Stimulated activated CD4-positive, alpha-beta T cell treated with anti-CD3 and anti-CD28 coated beads, Interleukin-1b, Interleukin-23, amount 100 ng/mL, for 4 hours (primary cell): ENCODE measurements at places on chromosomes 5 and 9.

DNA sequence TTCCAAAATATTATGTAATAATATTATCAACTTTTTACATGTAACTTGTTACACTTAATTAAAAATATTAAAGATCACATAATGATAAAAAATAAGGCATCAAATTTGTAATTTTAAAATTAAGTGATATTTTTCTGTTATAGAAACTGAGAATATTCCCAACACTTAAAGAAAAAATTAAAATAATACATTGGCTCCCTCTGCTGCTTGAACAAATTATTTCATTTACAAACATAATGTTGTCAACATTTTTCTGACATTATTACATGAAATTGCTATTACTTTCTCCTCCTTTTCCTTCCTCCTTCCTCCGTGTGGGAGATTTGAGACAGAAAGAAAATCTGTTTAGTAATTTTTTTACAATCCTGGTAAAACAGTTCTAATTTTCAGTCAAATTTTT, 42.3 kb downstream of the RNF180 start:
- DNase-seq: no peak

- no peak for DNase-seq
Observed at GRCh38 chr9:121200356-121200755, 1.3 kb downstream of the RAB14 start.

- DNase-seq: no peak
Observed at GRCh38 chr5:80905405-80905804, 54.8 kb upstream of the RASGRF2 start.

DNA sequence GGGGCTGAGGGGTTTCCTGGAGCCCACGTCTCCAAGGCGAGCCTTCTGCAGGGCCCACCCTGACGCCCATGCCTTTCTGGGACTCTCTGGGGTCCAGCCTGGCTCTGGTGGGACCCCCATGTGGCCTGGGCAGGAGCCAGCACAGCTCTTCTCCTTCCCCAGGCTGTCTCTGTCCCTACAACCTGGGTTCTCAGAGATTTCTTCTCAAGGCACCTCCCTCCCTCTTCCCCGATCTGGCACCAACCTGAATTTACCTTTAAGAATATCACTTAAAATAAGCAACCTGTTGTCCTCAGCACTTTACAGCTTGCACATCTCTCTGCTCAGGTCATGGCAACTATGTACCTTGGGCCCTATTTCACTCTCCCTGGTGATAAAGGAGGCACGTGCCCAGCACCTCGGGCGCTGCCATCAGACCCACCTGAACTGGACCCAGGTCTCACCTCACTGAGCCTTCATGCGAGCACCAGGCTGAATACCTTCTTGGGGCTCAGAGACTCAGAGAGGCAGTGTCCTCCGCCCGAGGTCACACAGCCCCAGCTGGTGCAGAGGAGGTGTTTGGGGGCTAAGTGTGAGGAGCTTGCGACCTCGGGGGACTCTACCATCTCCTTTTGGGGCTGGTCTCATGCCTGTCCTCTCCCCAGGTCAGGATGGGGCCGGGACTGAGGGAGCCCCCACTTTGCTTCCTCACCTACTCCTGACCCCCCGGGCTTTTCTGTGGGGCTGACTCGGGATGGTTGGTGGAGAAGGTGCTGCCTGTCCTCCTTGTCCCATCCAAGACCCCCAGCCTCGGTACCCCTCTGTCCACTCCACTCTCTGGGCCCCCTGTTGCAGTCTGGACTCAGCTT, 217.7 kb downstream of the C9orf50 start:
- DNase-seq: no peak

- DNase-seq: no peak
Observed at GRCh38 chr9:136225366-136225747, 20.3 kb downstream of the QSOX2 start.

DNA sequence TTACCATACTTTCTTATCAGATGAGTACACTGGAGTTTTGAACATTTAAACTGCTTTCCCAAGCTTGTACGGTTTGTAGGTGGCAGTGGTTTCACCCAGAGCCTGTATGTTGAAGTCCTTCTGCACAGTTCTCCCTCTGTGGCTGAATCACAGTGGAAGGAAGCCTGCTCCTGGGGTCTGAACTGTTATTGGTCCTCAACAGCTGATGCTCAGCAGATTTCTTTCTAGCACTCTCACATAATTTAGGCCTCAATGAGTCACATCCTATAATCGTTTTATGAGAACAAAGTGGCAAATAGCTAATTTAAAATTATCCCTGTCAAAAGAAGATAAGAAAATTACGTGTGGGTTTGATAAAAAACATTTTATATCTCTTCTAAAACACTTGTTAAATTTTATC, 229.7 kb downstream of the TLE4 start:
- no peak for DNase-seq

DNA sequence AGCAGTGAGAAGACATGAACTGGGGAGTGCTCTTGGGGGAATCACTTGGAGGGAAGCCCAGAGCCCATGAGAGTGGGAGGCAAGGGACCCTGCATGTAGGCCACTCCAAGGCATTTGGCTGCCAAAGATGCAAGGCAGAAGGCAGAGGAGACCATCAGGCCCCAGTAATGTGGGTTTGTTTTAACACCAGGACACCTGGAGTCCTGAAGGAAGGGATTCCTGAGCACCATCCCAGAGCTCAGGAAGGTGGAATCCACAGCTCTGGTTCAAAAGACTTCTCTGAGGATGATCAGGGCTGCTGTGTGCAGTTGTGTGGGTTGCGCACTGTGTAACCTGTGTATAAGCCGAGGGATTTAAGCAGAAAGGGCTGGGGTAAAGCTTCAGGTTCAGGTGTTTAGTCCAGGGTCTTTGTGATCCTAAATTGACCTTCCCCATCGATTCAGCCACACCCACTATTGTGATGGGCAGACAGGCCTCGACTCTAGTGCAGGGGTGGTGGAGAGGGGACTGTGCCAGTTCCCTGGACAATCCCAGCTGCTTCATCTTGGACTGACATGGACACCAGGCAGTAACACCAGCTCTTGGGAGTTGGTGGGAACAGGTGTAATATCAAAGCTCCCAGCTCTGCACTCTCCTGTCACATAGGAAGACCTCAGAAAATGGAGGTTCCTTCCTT, 11.0 kb downstream of the B4GALT7 start:
- DNase-seq: no peak

DNA sequence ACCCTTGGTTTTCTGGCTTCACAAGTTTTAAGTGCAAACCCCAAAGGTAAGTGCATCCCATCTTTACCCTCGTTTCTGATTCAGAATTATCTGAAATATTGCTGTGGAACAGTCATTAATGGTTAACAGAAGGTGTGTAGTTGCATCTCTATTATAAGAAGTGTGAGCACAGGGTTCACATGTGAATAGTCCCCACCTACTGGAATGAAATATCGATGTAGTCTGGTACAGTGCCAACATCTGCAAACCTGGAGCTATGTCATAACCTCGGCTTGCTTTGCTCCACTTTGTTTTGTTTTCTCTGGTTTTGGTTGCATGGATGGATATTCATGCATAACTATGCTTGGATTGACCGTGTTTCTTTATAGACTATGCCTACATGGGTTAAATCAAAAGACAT, 12.6 kb downstream of the HTR4 start:
- no peak for DNase-seq

DNA sequence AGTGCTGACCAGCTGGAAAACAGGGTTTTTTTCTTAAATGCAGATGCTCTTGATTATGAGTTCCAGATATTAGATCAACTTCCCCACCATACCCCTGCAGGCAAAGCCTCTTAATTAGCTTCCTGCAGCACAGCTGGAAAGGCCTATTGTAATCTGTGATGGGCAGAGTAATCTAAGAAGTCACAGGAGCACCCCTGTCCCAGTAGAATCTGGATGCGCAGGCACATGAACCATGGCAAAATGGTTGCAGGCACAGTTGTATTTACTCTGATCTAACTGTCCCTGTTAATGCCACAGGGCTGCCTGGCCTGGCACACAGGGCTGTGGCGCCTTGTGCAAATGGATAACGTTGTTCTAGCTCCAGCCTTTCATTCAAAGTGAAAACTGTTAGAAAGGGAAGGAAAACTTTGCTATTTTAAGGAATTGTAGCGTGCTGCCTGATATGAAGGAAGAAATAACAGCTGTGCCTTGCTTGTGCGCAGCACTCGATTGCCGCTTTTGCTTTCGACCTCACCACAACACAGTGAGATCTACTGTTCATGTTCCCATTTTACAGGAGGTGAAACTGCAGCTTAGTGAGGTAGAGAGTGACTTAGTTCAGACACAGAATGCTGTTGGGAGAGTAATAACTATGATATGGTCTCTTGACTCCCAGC, 2.3 kb downstream of the TGFBI start:
- DNase-seq: no peak

GRCh38 chr9:2138646-2139045, 123.5 kb downstream of the SMARCA2 start:
- no peak for DNase-seq

GRCh38 chr9:81529556-81530193, 159.7 kb downstream of the TLE1 start:
- DNase-seq: no peak

GRCh38 chr5:150328515-150328914, 25.8 kb upstream of the ARSI start:
- no peak for DNase-seq
